ENCODE measurements at places on chromosomes 13 and 19. TPM values are rescaled to one million over a fixed set of nuclear protein-coding genes. Genes with fewer than 3 reads are reported as not detected.

Gene SCEL
- total RNA-seq = 5.4 TPM

- DNase-seq = no peak
Observed at GRCh38 chr13:105139380-105140285, 1395.8 kb downstream of the EFNB2 start.

- no peak for DNase-seq
Observed at GRCh38 chr13:99355267-99356011, 48.2 kb upstream of the GPR183 start.

Gene DKKL1
- 2.9 TPM for total RNA-seq

DNA sequence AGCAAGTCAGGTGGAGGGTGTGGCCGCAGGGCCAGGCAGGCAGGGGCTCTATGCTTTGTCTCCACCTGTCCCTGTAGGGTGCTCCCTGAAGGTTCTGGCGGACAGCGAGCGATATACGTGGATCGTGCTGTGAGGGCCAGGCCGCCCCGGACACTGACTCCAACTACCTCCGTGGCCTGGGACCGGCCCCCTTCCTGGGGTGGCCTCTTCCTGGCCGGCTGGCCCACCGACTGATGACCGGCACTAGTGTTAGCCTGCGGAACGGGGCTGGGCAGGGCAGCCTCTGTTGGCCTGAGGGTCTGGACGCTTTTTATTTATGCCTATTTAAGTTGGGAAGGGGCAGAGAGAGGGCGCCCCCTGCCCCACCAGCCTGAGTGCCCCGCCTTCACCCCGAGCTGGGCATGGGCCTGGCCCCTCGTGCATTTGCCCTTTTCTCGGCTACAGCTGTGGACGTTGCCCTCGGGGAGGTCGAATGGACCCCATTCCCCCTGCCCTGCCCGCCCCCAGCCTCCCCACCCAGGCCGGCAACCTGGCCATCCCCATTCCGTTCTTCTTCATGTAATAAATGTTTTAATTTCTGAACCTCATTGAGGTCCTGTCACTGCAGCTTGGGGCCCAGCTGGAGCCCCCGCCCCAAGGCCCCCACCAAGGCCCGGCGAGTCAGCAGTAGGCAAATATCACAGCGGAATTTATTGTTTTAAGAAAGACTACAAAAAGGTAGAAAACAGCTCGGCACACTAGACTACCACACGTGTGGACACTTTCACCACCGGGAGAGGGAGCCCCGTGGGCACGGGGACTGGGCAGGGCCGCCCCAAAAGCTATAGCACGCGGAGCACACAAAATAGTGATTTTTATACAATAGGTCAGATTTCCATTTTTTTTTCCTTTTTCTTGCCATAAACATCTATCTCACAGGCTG is 8.8 kb downstream of the DCAF15 start:
- DNase-seq = peak; percentile 5

DNA sequence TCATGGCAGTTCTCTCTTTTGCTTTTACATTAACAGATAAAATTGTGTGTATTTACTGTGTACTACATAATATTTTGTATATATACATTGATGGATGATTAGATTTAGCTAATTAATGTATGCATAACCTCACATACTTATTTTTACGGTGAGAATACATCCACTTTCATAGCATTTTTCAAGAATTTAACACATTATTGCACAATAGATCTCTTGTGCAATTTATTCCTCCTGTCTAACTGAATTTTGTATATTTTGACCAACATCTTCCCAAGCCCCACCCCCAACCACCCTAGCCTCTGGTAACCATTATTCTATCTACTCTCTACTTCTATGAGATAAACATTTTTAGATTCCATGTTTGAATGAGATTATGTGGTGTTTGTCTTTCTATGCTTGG is 194.7 kb downstream of the RBM26 start:
- no peak for DNase-seq

GRCh38 chr13:40215747-40216146 is 450.7 kb downstream of the FOXO1 start:
- DNase-seq = no peak

GRCh38 chr13:23695711-23696464 is 125.7 kb downstream of the TNFRSF19 start:
- DNase-seq = no peak

GRCh38 chr13:52925251-52925650 is 76.8 kb upstream of the PCDH8 start:
- no peak for DNase-seq

All from hepatocyte (in vitro differentiated cells).